ENCODE measurements at places on chromosomes 7 and 10. TPM values are rescaled to one million over a fixed set of nuclear protein-coding genes. Genes with fewer than 3 reads are reported as not detected.
A peak's percentile ranks its signal among the peaks of the same experiment; 100 is the strongest.

Gene TACR2
- not detected for total RNA-seq

Gene PNLIPRP1
- not detected for total RNA-seq

Gene NXPH1
- total RNA-seq, result not detected

Gene COL28A1
- total RNA-seq, result 1.1 TPM

Gene ANXA8
- 0.19 TPM for total RNA-seq

Gene ZNF716
- total RNA-seq, result not detected

Gene NAT16
- total RNA-seq, result not detected

Gene C10orf120
- not detected for total RNA-seq

Gene PDK4
- total RNA-seq, result 0.73 TPM

Gene MMRN2
- total RNA-seq, result 0.80 TPM

Gene CDNF
- total RNA-seq, result 0.61 TPM

Gene IL6
- total RNA-seq, result 1.2 TPM

Gene HABP2
- 0.97 TPM for total RNA-seq

GRCh38 chr10:33612551-33612950 is 278.1 kb upstream of the NRP1 start:
- DNase-seq, result no peak

GRCh38 chr10:99930731-99931550 is 78.8 kb downstream of the DNMBP start:
- peak; percentile 71 for DNase-seq

DNA sequence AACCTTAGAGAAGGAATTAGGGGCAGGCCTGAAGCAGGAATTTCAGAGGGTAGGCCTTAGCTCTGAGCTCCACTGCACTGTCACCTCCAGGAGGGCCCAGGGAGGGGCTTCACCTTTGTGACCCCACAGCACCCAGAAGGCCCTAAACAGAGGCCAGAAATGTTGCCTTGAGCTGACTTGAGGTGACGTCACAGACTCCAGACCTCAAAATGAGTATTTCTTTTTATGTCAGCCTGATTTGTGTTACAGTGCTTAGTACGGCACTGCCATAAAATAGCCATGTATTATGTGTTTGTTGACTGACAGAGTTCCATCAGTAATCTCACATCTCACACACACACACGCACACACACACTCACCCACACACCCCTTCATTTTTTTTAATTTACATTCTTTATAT is 211.2 kb downstream of the CCDC3 start:
- no peak for DNase-seq

DNA sequence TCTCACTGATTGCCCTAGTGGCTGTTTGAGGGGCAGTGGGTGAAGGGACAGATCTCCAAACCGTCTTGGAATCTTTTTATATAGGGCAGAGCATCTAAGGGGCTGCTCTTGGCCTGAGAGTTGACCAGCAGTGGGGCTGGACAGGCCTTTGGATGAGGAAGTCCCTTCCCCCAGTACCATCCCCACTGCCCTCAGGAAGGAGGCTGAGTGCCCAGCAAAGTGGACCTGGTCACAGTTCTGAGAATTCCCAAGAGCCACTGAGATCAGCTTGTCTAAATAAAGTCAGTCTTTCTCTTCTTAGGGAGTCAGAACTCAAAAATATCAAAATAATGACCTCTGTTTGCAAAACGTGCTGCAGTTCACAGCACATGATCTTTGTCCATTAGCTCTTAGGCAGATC is 5.6 kb downstream of the GDF10 start:
- DNase-seq, result no peak

GRCh38 chr7:80720146-80720545 is 81.7 kb downstream of the CD36 start:
- no peak for DNase-seq

DNA sequence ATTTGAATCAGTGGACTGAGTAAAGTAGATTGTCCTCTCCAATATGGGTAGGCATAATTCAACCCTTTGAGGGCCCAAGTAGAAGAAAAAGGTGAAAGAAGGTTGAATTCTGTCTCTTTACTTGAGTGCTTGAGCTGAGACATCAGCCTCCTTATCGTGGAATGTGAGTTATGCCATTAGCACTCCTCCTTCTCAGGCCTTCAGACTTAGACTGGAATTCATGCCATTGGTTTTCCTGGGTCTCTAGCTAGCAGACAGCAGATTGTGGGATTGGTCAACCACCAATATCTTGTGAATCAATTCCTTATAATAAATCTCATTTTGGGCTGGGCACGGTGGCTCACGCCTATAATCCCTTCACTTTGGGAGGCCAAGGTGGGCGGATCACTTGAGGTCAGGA is 89.2 kb downstream of the CUL2 start:
- DNase-seq, result no peak

GRCh38 chr10:97333601-97334369 is 744 bp downstream of the FRAT2 start:
- DNase-seq, result peak; percentile 79

GRCh38 chr7:78222001-78222751 is 423.6 kb downstream of the PHTF2 start:
- DNase-seq, result no peak

- DNase-seq, result no peak
Observed at GRCh38 chr10:78301481-78301880, 267.8 kb downstream of the RPS24 start.

GRCh38 chr7:130187360-130187759 is 17.8 kb downstream of the TMEM209 start:
- DNase-seq, result no peak

- DNase-seq, result no peak
Observed at GRCh38 chr10:69961881-69962745, 90.5 kb upstream of the MACROH2A2 start.

DNA sequence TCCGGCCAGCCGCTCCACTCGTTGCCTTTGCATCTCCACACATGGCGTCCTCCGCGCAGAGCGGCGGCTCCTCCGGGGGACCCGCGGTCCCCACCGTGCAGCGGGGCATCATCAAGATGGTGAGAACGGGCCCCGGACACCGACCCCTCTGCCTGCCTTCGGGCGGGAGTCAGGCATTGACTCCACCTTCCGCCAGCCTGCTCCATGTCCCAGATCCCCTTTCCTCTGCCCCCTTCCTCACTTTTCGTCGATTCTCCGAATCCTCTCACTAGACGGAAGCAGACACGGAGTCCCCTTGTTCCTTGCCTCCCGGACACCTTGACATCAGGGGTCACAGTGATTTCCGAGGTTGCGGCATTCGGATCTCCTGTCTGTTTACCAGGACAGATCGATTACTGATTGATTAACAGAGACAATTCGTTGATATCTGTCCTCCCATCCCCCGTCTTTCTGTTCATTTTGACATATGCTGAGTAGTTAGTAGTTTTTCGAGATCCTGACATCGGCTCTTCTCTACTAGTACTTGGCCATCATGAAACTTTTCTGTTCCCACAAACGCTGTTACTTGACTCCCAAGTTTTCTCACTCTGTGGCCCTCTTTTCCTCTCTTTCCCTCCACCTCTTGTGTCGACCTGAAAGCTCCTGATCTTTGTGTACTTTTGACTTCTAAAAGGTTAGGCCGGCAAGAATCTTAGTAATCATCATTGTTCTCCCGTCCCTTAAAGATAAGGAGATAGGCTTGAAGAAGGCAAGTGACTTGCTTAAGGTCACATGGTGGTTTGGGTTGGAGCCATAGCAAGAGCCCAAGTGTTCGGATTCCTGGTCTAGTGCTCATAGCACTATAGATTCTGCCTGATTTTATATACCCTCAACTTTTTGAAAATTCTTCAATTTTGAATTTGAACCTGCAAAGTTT is 597 bp downstream of the SND1 start:
- DNase-seq, result no peak

- DNase-seq, result no peak
Observed at GRCh38 chr7:18408461-18408860, 87.1 kb upstream of the HDAC9 start.

- peak; percentile 88 for DNase-seq
Observed at GRCh38 chr10:103661198-103661950, 167.9 kb downstream of the NEURL1 start.

DNA sequence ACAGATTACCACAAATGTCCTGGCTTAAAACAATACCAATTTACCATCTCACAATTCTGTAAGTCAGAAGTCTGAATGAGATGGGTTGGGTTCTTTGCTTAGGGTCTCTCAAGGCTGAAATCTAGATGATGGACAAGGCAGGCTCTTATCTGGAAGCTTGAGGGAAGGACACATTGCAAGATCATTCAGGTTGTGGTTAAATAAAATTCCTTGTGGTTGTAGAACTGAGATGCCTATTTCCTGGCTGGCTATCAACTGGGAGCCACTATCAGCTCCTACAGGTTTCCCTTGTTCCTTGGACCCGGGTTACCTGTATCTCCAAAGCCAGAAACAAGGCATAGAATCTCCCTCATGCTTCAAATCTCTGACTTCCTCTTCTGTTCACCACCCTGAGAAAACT is 148.4 kb downstream of the MDFIC start:
- DNase-seq, result no peak

- DNase-seq, result no peak
Observed at GRCh38 chr10:16792675-16793074, 24.5 kb downstream of the RSU1 start.

GRCh38 chr10:118151461-118151860 is 104.7 kb upstream of the RAB11FIP2 start:
- DNase-seq, result no peak

- DNase-seq, result no peak
Observed at GRCh38 chr10:32953277-32953927, 4.6 kb downstream of the ITGB1 start.

DNA sequence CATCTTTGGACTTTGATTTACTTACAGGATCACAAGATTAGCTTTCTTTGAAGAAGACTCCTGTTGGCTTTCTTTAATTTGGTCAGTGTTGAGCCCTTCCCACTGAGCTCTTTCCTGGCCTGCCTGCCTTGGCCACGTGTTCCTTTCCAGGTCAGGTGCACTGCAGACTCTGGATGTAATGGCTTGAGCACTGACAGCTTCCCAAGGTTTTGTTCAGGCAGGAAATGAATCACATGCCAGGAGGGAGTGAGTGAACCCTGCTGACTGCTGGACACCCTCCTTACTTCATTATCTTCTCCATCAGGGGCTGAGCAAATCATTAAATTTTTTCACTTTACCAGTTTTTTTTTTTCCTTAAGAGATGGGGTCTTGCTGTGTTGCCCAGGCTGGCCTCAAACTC is 29.8 kb downstream of the SNX10 start:
- DNase-seq, result no peak

GRCh38 chr7:43956027-43956426 is 29.8 kb downstream of the UBE2D4 start:
- no peak for DNase-seq

GRCh38 chr7:151637781-151638261 is 118.1 kb upstream of the RHEB start:
- DNase-seq, result no peak

GRCh38 chr10:31578181-31578852 is 259.3 kb downstream of the ZEB1 start:
- DNase-seq, result no peak

GRCh38 chr10:27252267-27253000 is 11.8 kb upstream of the ACBD5 start:
- DNase-seq, result peak; percentile 98

- no peak for DNase-seq
Observed at GRCh38 chr7:140074780-140075179, 12.0 kb upstream of the PARP12 start.

DNA sequence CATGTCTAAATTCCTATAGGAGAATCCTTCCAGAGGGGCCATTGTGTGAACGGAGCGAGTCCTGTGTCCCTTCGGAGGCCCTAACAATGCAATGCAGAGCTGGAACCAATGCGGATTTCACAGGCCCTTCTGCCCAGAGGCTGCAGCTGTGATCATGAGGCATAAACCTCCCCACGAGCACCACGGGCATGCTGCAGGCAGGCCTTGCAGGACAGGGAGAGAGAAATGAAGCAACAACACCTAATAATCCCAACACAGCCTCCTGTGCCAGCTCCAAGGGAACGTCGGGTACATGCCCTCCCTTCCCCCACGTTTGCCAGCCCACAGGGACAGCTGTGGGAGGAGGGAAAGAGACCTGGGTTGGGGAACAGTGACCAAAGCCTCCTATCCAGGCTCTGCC is 74.4 kb downstream of the TNS3 start:
- DNase-seq, result no peak

DNA sequence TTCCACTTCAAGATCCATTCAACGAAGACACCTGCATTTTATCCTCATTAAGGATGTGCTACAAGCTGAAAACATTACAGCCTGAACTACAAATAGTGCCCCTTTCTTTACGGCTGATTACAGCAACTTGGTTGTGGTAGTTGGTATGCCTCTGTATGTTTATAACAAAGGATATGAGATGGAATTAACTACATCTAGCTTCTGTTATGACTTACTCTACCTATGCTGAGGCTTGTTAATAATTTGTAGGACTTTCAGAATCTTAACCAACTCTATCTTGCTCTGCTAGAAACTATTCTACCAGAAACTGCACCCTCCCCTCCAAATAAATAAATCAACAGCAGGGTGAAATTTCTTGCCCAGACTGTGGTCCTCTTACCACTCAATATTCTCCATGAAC is 448.1 kb downstream of the GRM8 start:
- no peak for DNase-seq

- no peak for DNase-seq
Observed at GRCh38 chr7:149822353-149822943, 15.7 kb upstream of the ZNF862 start.

DNA sequence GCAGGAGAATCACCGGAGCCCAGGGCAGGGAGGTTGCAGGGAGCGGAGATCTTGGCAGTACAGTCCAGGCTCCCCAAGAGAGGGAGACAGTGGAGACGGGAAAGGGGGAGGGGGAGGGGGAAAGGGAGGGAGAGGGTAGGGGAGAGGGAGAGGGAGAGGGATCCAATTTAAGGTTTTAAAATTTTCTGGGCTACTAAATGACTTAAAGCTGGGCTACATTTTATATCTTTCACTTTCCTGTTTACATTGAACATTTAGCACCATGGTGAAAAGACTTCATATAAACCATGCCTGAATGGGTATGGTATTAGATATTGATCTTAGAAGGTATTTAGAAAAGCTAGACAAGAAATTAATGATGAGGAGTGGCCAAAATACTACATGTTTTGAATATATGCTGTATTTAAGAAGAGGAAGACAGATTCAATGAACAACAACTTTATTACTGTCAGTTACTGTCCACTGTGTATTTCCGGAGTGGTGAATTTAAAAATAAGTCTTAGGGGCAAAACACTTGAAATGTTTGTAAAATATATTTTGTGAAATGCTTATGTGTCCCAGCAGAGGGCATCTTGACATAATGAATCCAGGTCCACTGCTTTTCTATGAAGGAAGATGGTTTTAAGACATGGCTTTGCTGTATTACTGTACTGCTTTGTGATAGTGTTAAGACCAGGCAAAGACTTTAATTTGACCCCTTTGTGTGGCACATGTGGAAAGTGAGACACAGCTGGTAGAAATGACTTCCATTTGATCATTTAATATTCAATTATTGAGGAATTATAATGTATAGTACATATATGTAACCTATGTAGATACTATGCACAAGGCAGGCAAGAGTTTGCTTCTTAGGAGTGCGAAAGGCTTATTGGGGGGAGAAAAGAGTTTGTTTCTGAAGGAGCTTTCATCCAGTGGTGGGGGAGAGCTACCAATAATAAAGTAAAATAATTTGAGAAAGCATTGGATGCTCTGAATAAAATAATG is 52.8 kb downstream of the NRF1 start:
- no peak for DNase-seq
